ENCODE measurements at places on chromosomes 1 and 21. TPM values are rescaled to one million over a fixed set of nuclear protein-coding genes. Genes with fewer than 3 reads are reported as not detected.

DNA sequence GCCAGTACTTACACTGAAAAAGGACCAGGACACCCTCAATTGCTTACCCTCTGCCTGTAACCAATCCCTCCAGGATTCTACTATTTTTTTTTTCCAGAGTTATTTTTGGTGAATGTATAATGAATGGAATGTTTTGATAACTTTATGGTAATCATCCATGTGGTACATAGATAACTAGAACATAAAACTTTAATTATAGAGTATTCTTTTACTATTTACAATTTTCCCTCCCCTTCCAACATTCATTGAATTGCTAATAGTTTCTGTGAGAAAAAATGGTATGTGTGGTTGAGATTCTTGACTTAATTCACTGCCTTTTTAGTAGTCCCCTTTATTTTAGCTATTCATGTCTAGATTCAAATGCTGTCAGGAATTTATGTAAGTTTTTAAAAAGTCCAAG, 164.6 kb downstream of the CYYR1 start:
- no peak overlapping the region for H3K4me3 ChIP-seq
- peaks cover 1% of the 10 kb centered on the region for H3K36me3 ChIP-seq
- DNase-seq, result no peak
- H3K27me3 ChIP-seq, result no peaks in the 10 kb centered on the region

DNA sequence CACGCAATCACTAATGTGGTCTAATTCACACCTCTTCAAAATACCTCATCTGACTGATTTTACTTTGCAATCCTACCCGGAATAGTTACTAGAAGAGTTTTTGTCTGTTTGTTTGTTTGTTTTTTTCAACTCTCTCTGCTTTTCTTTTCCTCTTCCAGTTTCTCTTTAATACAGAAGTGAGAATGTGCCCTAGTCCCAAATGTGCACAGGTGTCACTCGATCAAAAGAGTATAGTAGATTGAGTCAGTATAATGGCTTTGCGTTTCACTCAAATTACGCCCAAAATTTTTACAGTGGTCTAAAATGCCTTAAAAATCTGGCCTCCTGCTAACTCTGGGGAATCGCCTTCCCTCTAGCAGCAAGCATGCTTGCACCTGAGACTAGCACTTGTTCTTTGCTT, 1536.8 kb downstream of the KCNT2 start:
- H3K27me3 ChIP-seq, result no peaks in the 10 kb centered on the region
- H3K4me1 ChIP-seq, result no peaks in the 10 kb centered on the region
- no peaks in the 10 kb centered on the region for H3K36me3 ChIP-seq
- no peak overlapping the region for H3K27ac ChIP-seq
- no peak overlapping the region for H3K4me3 ChIP-seq
- DNase-seq, result no peak

DNA sequence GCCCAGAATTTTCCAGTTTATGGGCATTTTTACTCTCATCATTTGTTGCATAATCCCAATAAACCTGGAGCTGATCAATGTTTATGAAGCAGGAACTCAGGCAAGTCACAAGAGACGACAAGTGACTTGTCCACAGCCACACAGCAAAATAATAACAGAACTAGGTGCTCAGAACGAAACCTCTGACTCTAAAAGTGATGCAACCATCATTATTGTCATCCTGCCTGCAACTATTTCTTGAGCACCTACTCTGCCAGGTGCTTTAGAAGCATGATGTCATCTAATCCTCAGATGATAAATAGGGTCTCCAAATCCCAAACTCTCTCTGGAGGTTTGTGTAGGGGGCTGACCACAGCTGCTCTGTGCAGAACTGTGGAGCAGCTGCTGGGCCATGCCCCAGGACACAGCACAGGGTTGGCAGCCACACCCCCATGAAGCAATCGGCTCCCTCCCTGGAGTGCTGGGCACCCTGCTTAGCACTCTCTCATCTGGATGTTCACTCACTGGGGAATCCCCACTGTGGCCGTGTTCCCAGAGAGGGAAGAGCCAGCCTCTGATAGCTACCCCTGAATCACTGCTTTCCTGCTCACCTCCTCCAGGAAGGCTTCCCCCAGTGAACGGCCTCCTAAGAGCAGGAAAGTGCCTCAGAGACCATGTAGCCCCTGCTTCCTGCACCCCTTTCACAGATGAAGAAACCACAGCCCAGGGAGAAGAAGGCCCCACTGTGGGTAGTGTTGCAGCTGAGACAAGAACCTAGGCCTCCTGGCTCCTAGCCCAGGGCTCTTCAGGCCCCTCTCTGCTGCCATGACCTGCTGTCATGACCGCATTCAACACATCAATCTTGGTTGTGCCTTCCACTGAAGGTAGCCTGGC, 2.1 kb downstream of the TTC22 start:
- H3K4me3 ChIP-seq, result peak overlapping the region; percentile 84
- peak overlapping the region; percentile 97 for H3K27ac ChIP-seq
- peaks cover 73% of the 10 kb centered on the region for H3K4me1 ChIP-seq
- peak; percentile 71 for DNase-seq

DNA sequence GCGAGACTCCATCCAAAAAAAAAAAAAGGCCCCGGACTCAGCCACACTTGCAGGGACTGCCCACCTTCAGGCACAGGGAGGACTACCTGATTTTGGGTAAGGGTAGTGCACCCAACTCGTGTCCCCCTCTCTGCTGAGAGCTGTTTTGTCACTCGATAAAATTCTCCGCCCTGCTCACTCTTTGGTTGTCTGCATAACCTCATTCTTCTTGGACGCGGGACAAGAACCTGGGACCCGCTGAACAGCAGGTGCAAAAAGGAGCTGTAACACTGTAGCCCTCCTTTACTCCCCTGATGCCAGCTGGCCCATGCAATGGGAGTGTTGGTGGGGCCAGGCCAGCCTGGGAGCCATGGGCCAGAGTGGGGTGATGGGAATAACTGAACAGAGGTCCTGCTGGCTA, 10.6 kb downstream of the S100B start:
- H3K27ac ChIP-seq, result no peak overlapping the region
- peaks cover 3% of the 10 kb centered on the region for H3K4me1 ChIP-seq
- peaks cover 7% of the 10 kb centered on the region for H3K27me3 ChIP-seq
- H3K36me3 ChIP-seq, result peaks cover 5% of the 10 kb centered on the region

DNA sequence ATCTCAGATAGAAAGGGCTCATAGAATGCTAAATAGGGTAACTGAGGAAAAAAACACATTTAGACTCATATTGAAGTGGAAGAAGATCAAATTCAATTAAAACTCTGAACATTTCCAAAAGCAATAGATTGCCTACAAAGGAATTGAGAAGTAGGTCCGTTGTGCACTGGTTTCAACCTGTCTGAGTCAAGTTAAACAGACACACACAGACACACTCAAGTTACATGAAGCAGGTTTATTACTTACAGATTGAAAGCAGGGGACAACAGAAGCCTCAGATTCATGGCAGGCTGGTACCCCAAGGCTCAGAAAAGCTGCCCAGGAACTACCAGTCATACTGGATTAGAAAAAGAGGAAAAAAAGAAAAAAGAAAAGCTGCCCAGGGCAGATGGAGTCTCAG, 20.7 kb upstream of the S100A2 start:
- peaks cover 19% of the 10 kb centered on the region for H3K27me3 ChIP-seq
- no peaks in the 10 kb centered on the region for H3K36me3 ChIP-seq

DNA sequence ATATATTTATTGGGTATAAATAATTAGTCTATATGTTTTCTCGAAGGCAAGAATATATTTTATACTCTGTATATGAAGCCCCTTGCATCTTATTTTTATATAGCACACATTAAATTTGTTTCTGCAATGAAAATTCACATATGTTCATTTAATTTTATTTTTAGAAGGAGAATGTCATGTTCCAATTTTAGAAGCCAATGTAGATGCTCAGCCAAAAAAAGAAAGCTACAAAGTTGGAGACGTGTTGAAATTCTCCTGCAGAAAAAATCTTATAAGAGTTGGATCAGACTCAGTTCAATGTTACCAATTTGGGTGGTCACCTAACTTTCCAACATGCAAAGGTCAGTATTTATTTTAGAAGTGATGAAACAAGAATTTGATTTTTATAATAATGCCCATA, 16.6 kb downstream of the CFHR5 start:
- H3K4me3 ChIP-seq, result no peak overlapping the region
- H3K36me3 ChIP-seq, result no peaks in the 10 kb centered on the region
- H3K27ac ChIP-seq, result no peak overlapping the region
- no peaks in the 10 kb centered on the region for H3K27me3 ChIP-seq
- H3K4me1 ChIP-seq, result no peaks in the 10 kb centered on the region

DNA sequence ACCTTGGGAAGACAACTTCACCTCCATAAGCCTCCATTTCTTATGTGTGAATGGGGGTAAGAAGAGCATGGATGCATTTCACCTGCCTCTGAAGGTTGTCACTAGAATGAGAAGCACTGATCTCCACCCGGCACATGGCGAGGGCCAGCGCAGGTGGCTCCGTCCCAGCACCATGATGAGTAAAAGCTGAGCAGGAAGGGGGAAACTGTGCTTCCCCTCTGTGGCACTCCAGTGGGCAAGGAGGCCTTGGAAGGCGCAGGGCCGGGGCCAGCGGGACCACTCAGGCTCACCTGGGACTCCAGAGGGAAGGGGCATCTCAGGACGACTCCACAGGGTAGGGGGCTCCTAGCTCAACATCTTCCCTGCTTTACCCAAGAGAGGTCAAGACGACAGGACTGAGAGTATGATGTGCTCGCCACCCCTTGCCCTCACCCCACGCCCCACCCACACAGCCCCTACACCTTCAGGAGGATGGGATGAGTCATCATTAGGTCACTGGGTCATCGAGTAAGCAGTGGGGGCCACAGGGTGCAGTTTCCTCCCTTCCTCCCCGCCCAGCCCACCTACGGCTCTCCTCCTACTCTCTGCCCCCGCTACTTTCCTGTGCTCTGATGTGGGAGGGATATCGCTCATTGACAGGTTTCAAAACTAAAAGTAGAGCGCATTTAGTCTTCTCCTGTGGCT, 112.1 kb downstream of the HIVEP3 start:
- no peaks in the 10 kb centered on the region for H3K27me3 ChIP-seq
- DNase-seq, result peak; percentile 80
- H3K27ac ChIP-seq, result peak overlapping the region; percentile 89

DNA sequence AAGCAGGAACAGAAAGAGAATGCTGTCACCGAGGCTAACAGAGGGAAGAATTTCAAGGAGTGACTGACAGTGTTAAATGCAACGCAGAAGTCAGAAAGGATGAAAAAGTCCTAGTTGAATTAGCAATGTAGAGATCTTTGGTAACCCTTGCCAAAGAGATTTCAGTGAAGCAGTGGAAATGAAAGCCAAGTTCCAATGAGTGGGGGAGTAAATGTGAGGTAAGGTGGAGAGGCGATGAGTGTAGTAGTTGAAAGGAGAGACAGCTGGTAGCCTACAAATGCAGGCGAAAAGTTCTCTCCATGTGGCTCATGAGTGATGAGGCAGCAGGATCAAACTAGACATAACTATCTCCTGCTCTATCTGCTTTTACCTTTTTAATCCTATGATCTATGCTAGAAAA, 74.6 kb upstream of the IPO9 start:
- no peaks in the 10 kb centered on the region for H3K36me3 ChIP-seq
- DNase-seq, result no peak
- H3K4me1 ChIP-seq, result peaks cover 24% of the 10 kb centered on the region
- H3K4me3 ChIP-seq, result no peak overlapping the region

- H3K27me3 ChIP-seq, result no peaks in the 10 kb centered on the region
- H3K36me3 ChIP-seq, result no peaks in the 10 kb centered on the region
- H3K4me1 ChIP-seq, result no peaks in the 10 kb centered on the region
These were observed 217.9 kb downstream of the NTNG1 start for GRCh38 chr1:107358619-107359327.

DNA sequence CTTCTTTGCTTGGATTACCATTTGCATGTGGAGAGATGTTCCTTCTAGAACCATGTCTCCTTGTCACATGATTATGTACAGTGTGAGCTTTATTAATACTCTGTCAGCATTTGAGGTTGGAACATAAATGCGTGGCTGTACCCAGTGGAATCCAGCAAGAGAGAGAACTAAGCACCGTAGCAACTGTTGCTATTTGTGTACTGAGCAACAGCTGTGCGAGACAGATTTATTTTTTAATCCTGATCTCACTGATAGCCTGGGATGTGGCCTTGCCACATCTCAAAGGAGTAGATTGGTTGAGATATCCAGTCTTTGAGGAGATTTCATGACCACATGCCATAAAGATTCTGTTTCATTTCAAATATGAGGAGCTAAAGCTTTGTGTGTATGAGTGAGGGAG, 43.4 kb downstream of the KIF1B start:
- no peak overlapping the region for H3K4me3 ChIP-seq
- H3K36me3 ChIP-seq, result peaks cover 7% of the 10 kb centered on the region
- DNase-seq, result no peak
- peaks cover 22% of the 10 kb centered on the region for H3K4me1 ChIP-seq
- H3K27ac ChIP-seq, result no peak overlapping the region

DNA sequence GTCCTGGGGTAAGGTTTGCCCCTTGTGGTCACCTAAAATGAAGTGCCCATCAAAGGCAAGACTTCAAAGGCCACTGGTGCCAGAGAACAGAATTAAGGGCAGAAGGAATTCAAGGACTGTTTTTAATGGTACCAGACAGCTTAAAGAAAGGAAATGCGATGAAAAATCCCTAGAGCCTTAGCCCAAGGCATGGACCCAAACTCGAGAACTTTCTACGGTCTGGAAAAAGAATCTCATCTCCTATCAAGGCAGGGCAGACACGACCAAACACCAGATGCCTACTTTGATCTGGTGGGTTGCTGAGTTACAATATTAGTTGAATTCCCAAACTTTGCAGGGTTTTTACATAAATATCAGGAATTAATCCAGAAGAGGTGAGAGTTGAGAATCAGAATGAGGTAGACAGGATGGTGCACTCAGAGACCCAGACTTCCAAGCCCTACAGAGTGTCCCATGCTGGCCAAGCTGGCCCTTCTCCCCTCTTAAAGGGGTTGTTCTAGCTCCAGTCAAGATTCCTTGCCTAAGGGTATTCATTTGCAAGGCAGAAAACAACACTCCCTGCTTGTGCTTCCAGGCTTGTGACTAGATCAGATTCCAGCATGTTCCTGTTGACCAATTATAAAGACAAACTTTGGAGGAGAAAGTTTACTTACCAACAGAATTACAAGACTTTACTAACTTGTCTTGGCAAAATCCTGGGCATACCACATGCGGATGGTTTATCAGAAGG, 48.0 kb downstream of the EDN2 start:
- H3K4me1 ChIP-seq, result no peaks in the 10 kb centered on the region
- H3K27ac ChIP-seq, result no peak overlapping the region
- peaks cover 51% of the 10 kb centered on the region for H3K27me3 ChIP-seq
- H3K36me3 ChIP-seq, result no peaks in the 10 kb centered on the region
- no peak overlapping the region for H3K4me3 ChIP-seq

- no peak overlapping the region for H3K4me3 ChIP-seq
- DNase-seq, result no peak
- H3K4me1 ChIP-seq, result no peaks in the 10 kb centered on the region
- H3K36me3 ChIP-seq, result no peaks in the 10 kb centered on the region
These were observed 10.7 kb upstream of the HUNK start for GRCh38 chr21:31862078-31862477.

GRCh38 chr1:156490401-156491032, 10.1 kb downstream of the MEF2D start:
- H3K36me3 ChIP-seq, result peaks cover 22% of the 10 kb centered on the region
- peak overlapping the region; percentile 71 for H3K4me3 ChIP-seq
- peak overlapping the region; percentile 90 for H3K27ac ChIP-seq
- H3K27me3 ChIP-seq, result no peaks in the 10 kb centered on the region
- peaks cover 94% of the 10 kb centered on the region for H3K4me1 ChIP-seq
- no peak for DNase-seq

SH2D2A gene
- 157 TPM for total RNA-seq

SLC9C2 gene
- not detected for total RNA-seq

FMO4 gene
- 0.91 TPM for total RNA-seq

CFAP107 gene
- total RNA-seq, result not detected

Measured in activated CD8-positive, alpha-beta memory T cell treated with anti-CD3 and anti-CD28 coated beads, Interleukin-2, amount 10 ng/mL, durations not matched to agents 7 days and 5 days (primary cell).